ENCODE measurements at places on chromosomes 5 and 9. TPM values are rescaled to one million over a fixed set of nuclear protein-coding genes. Genes with fewer than 3 reads are reported as not detected.

- no peak for DNase-seq
Measured at GRCh38 chr5:43192558-43193180, 644 bp downstream of the NIM1K start.

- DNase-seq = no peak
Measured at GRCh38 chr5:11398728-11399127, 505.5 kb downstream of the CTNND2 start.

DNA sequence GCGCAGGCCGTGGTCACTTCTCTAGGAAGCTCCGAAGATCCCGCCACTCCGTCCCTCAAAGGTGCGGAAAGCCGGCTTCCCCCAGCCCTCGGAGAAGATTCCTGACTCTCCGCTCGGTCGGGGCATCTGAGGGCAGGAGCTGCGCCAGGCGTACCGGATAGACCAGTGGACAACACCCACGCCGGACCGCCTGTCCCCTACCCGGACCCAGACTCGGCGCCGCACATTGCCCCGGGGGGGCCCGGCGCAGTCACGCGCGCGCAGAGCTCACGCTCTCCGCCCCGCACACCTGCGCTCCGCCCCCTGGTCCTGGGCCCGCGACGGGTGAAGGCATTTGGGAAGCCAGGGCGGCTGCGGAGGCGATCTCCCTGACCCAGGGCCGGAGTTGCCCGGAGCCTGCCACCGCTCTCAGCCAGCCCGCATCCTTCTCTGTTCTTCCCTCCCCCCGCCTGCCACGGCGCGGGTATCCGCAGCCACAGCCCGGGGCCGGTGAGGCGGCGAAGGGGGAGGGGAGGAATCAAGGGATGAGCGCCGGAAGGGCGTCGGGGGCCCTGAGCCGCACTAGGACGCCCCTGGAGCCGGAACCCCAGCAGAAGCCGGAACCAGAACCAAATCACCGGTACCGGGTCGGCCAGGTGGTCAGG lies 448 bp downstream of the RELL2 start:
- DNase-seq = no peak

- no peak for DNase-seq
Measured at GRCh38 chr9:123360161-123361085, 4.4 kb downstream of the CRB2 start.

DNA sequence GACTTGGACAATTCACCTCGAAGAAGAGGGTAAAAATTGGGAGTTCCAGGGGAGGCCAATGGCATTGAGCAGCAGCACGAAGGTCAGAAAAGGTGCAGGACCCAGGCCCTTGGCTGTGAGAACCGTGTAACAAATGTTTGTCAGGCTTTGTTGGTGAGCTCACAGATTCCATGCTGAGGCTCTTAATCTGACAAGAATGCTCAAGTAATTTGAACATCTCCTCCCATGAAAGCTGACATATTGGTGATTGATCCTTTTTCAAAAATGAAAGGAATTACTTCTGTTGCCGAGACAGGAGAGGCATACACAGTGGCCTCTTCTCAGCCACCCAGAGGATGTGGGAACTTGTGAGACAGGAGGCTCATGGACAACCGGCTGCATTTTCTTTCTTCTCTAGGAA lies 11.6 kb downstream of the RAI14 start:
- DNase-seq = no peak

DNA sequence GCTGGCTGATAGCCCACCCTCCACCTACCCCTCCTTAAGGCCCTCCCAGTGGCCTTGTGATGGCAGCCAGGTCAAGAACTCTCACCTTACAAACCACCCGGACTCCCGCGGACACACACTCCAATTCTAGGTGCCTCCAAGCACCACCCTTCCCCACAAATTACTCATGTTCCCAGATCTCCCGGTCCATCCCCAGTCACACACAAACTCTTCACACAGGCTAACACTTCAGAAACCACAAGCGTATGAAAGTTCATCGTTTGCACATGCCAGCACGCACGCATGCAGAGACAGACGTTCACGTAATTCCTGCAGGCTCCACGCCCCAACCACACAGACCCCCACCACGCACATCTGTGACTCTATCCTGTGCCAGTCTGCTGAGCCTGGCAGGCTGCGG lies 18.0 kb downstream of the NR5A1 start:
- DNase-seq = no peak

- DNase-seq = no peak
Measured at GRCh38 chr5:151570058-151570457, 21.1 kb downstream of the FAT2 start.

SLC34A1 gene
- polyA plus RNA-seq = 118 TPM

SPATA31C2 gene
- polyA plus RNA-seq = 0.54 TPM

PROP1 gene
- not detected for polyA plus RNA-seq

C5orf52 gene
- not detected for polyA plus RNA-seq

Data from right renal cortex interstitium (tissue), 3 donors.